ENCODE measurements at places on chromosomes 3 and 15.

DNA sequence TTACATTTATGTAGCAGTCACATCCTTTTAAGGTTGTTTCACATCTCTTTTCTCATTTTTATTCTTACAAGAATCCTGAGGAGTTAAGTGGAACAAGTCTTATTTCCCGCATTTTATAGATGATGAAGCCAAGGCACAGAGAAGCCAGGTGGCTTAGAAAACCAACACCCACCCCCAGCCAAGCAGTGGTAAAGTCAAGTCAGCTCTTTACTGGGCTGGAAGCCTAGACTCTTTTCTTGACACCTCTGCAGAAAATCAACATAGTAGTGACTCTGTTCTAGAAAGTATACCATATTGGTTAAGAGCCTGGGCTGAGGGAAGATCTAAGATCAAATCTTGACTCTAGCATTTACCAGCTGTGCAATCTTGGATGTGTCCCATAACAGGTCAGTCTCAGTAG is 195.7 kb downstream of the KCNAB1 start:
- DNase-seq, result no peak

DNA sequence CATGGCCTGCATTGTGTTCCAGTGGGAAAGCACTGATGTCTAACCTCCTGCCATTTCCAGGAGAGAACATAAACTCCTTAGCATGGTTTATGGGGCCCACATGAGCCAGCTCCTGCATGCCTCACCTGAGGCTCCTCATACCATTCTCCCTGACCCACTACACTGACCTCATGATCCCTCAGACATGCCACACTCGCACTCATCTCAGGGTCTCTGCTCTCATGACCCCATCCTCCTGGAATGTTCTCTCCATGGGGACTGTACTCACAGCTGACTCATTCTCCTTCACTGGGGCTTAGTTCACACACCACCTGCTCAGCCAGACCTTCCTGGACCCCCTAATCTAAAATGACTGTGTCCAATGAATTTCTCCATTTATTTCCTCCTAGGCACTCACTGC is 4.0 kb upstream of the LMCD1 start:
- no peak for DNase-seq

DNA sequence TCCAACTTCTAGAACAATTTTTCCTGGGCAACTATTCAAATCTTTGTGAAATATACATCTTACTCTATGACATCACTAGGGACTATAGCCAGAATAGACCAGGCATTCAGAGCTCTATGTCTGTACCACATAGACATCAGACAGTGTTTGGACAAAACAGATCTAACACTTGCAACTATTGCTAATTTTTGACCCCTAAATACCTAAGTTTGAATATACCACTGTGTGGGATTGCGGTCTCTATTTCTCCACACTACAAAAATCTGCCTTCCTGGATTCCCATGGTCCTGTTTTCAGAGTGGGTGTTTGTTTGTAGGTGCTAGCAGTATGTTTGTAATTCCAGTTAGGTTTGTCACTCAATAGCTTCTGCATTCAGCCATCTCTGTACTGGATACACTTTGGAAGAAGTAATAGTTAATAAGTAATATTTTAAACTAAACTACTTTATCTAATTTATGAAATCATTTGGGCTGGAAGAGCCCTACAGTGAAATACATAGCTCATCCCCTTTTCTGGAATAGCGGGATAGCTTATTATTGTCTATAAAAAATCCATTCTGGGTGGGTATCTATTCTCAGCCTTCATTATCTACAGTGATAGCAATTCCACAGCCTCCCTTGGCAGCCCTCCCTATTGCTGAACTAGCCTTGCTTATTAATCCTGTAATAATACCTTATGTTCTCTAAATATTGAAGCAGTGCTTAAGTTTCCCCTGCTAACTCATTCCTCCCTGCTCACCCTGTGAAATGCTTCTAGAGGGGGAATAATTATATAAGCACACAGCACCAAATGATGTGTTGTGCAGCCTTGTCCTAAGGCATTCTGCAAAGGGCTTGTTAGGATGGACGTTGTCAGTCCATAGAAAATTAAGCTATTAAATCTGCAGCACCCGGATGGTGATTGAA is 49.4 kb downstream of the RBMS3 start:
- DNase-seq, result no peak

DNA sequence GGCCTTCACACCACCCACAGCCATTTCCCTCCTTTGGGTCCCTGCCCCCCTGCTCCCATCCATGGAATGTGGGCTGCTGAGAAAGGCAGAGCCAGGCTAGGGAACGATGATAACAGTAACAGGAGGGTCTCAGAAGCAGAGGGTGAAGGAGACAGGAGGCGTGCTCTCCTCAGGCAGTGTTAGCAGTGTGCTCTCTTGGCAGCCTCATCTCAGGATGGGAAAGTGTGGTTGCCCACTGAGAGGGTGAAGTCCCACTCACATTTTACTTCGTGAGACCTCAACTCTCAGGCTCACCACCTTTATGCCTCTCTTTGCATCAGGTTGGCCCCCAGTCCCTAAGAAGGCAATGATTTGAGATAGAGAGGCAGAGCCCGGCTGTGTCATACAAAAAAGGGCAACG is 24.5 kb downstream of the TIGIT start:
- no peak for DNase-seq

DNA sequence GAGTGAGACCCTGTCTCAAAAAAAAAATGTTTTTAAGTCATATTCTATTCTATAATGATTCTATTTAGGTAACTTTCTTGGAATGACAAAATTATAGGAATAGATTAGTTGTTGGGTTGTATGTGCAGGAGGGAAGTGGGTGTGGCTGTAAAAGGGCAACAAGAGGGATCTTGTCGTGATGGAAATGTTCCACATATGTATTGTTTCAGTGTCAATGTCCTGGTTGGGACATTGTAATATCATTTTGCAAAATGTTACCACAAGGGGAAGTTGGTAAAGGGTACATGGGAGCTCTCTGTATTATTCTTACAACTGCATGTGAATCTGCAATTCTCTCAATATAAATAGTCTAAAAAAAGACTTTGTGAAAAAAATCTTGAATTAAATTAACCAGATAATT is 14.3 kb upstream of the ABHD5 start:
- DNase-seq, result no peak

DNA sequence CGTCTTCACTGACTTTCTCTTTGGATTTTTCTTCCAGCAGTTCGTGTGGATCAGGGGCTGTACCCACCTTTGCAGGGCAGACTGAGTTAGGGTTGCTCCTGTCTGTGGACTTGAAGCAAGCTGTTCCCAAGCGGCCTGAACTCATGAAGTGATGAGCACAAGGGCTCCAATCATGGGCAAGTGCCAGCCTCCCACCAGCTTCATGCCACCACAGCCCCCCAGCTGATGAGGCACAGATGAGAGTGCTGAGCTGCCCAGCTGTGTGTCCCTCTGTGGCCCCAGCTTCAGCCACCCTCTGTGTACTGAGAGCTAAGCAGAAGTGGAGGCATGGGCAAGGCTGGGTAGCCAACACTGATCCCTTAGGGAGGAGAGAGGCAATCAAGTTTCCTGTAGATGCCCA is 3.3 kb upstream of the PLCB2 start:
- DNase-seq, result no peak

- no peak for DNase-seq
Observed at GRCh38 chr15:61880084-61880483, 180.2 kb downstream of the VPS13C start.

DNA sequence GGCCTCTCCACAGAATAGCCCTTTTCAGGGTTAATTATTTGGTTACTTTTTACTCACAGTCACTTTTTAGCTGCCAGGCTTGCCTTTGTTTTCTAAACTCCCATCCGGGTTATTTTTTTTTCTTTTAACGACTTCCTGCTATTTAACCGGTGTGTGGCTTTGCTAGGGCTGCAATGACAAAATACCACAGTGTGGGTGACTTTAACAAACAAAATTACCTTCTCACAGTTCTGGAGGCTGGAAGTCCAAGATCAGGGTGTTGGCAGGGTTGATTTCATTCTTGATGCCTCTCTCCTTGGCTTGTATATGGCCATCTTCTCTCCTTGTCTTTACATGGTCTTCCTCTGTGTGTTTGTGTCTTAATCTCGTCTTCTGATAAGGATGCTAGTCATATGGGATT is 91.5 kb downstream of the IL1RAP start:
- no peak for DNase-seq
